ENCODE measurements at places on chromosomes 5 and 9. TPM values are rescaled to one million over a fixed set of nuclear protein-coding genes. Genes with fewer than 3 reads are reported as not detected.

DNA sequence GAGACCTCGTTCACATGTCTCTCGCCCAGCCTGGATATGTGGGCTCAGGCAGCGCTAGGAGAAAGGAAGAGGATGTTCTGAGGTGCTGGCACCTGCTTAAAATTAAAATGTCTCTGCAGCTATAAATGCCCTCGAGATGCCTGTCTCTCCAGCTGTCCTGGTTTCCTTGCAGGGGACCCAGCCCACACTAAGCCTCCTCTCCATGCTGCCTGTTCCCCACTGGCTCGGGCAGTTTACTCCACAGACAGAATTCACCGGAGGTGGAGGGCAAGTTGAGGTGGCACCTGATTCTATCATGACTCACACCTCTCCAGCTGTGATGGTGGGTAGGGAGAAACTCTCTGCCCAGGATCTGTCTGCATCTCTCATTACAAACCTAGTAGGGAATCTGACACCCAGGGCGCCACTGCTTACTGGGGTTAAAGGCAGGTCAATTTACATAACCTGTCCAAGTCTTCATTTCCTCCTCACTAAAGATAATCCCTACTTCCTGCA is 420.9 kb downstream of the SPOCK1 start:
- no peak for DNase-seq

The TMEM252 gene
- not detected for total RNA-seq

The LCN9 gene
- total RNA-seq, result not detected

The FAM221B gene
- total RNA-seq, result not detected

The IL13 gene
- total RNA-seq, result not detected

- DNase-seq, result no peak
Measured at GRCh38 chr5:154607746-154608145, 129.7 kb upstream of the HAND1 start.

DNA sequence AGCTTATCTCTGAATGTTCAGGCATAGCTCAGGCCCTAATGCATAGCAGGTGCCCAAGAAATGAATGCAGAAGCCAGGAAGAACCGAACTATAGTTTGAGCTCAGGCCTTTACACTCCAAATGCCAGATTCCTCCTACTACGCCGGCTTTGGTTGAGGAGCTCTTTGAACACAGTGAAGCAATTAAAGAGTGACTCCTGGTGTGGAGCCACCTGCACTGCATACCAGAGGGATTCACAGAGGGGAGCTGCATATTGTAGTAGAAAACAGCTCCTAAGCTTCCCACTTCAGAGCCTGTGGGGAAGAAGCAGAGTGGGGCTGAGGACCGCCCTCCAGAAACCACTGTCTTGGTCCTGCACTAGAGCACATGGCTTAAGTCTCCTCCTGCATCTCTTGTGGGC is 14.5 kb upstream of the KCNMB1 start:
- no peak for DNase-seq

DNA sequence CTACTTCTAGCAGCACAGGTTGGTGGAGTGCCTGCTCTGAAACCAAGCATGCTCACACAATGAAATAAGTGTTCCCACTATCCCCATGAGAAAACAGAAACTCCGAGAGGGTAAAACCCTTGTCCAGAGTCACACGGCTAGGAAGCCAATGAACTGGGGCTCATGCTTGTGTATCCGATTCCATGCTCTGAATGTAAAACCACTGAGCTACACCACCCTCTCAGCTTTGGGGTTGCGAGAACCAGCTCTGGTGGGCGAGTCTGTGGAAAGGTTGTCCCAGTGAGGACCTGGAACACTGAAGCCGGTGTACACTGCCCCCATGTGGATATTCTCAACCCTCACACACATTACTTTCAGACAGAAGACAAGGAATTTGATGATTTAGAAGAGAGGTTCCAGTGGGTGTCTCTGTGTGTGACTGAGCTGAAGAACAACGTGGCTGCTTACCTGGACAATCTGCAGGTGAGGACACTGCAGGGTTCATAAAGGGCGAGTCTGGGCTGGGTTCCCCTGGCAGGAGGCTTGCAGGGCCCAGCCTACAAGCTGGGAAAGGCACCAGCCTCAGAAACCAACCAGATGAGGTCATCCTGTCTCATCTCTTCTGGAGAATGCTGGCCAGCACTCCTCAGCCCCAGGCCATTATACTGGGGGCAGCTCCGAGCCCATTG is 37.4 kb downstream of the ARHGEF37 start:
- DNase-seq, result peak; percentile 51

DNA sequence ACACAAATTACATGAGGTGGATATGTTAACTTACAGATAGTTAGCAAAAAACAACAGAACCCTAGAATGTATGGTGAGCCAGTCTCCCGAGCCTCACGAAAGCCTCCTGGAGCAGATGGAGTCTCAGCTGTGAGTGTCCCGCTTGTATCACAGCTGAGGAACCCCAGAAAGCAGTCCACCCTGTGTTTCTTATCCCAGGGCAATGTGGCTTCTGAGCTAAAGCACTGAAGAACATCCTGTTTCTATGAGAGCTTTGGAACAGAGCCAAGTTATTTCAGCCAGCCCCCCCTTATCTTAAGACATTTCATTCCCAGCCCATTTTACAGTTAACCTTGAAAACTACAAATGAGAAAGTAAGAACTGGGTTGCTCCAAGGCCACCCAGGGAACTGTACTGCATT is 1220.9 kb upstream of the CDH6 start:
- no peak for DNase-seq

The LHX2 gene
- total RNA-seq, result not detected

The SH3GL2 gene
- 3.6 TPM for total RNA-seq

DNA sequence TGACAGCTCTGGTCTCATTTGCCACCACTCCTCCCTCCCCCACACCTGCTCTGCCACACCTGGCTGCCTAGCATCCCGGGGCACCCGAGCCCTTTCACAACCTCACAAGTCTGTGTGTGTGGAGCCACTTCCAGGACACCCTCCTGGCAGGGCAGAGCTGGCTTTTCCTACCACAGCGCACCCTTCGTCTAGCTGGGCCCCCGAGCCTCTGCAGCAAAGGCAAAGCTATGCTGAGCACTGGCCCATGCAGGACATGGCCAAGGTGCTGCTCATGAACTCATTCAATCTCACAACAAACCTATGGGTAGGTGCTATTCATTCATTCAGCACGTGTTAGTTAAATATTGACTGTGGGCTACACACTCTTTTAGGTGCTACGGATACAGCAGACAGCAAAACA is 43.4 kb downstream of the DUSP1 start:
- no peak for DNase-seq

DNA sequence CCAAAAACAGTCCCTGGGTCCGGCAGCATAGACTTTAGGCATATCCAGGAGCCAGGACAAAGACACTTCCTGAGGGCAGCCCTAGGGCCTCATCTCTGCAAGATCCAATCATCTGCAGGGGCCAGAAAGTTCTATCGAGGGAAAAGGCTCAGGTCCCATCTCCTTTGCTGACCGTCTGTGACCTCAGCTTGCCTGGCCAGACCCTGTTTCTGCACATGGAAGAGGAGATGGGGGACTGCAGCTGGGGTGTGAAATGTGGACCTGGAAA is 51.0 kb upstream of the FCN1 start:
- DNase-seq, result no peak

DNA sequence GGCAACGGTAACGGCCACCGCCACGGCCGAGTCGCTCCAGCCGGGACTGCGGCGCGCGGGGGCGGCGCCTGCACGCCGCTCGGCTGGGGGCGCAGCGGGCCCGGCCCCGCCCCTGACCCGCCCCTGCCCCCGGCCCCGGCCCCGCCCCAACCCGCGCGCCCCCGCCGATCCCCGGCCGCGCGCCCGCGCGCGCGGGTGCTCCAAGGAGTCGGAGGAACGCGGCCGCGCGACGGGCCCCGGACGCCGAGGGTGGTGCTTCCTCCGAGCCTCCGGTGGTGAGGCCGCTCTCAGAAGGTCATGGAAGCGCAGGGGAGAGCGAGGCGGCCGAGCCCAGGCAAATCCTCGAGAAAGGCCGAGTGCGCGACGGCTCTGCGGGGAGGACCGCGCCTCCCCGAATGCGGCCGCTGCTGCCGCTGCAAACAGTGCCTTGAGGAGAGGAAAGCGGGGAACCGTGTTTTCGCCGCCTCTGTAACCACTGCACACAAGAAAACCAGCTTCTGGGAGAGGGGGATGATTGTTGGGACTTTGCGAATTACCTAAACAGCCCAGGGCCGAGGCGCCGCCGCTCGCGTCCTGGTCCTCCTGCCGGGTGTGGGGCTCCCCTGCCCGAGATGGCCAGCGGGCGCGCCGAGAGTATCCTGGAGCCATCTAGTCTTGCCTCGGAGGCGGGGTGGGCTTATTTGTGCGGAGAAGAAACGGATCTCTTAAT is at the start of gene LIFR:
Gene LIFR, minus strand, starts transcription at position 48 of the 709 bp plus-strand sequence. CDS start 25,999 bp downstream, outside the sequence.
- DNase-seq, result peak; percentile 36

- DNase-seq, result no peak
Measured at GRCh38 chr9:86445671-86446070, 91.5 kb upstream of the TUT7 start.

The SLC34A1 gene
- not detected for total RNA-seq

- no peak for DNase-seq
Measured at GRCh38 chr5:109410389-109411148, 795 bp upstream of the PJA2 start.

DNA sequence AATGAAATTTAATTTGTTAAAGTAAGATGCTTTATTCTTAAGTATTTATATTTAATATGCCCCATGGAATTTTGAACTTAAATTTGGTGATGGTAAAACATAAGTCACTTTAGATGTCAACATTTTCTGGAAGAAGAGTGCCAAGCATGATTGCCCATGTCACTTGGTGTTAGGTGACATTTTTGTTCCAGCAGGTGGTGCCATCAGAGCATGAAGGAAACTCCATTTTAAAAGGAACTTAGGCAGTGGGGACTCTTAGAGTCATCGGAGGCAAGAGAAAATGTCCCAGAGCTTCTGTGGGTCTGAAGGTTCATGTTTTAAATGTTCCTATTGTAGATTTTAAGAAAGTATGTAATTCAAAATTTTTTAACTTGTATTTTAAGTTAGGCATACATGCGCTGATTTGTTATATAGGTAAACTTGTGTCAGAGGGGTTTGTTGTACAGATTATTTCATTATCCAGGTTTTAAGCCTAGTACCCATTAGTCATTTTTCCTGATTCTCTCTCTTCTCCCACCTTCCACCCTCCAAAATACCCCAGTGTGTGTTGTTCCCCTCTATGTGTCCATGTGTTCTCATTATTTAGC is 789.3 kb downstream of the SEMA5A start:
- no peak for DNase-seq

- DNase-seq, result no peak
Measured at GRCh38 chr9:3971391-3972082, 328.3 kb downstream of the GLIS3 start.

- no peak for DNase-seq
Measured at GRCh38 chr9:100217536-100217935, 118.5 kb downstream of the INVS start.

DNA sequence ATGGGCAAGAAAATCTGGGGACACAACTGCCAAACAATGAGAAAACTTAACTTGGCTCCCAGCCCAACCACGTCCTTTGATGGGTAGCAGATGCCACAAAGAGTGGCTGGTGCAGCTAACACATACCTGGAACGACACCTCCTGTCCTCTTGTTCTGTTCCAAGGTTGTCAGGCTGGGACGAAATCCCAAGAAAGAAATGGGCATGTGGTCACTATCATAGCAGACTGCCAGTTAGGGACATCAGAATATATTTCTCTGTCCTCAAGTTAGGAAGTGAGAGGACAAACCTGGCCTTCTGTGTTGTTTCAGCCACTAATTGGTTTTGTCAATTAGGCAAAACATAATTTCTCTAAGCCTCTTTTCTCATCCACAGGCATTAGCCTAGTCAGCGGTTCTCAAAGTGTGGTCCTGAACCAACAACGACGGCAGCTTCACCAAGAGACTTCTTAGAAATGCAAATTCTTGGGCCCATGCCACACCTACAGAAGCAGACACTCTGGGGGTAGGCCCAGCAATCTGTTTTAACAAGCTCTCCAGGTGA is 63.4 kb downstream of the RAPGEF1 start:
- no peak for DNase-seq

The LCN12 gene
- not detected for total RNA-seq
